Naive B cell (primary cell): ENCODE measurements at places on chromosomes 11 and 22. TPM values are rescaled to one million over a fixed set of nuclear protein-coding genes. Genes with fewer than 3 reads are reported as not detected.

CYTH4 gene
- 29.3 TPM for polyA plus RNA-seq

RAPSN gene
- not detected for polyA plus RNA-seq

SMC1B gene
- polyA plus RNA-seq, result not detected

KIRREL3 gene
- not detected for polyA plus RNA-seq
